ENCODE measurements at places on chromosomes 3 and 15.

- DNase-seq, result no peak
These were observed 1.7 kb downstream of the ITPR1 start for GRCh38 chr3:4494895-4495264.

- no peak for DNase-seq
These were observed 729.9 kb downstream of the MECOM start for GRCh38 chr3:168933614-168934013.

GRCh38 chr3:128547368-128547987, 54.5 kb upstream of the GATA2 start:
- DNase-seq, result no peak

DNA sequence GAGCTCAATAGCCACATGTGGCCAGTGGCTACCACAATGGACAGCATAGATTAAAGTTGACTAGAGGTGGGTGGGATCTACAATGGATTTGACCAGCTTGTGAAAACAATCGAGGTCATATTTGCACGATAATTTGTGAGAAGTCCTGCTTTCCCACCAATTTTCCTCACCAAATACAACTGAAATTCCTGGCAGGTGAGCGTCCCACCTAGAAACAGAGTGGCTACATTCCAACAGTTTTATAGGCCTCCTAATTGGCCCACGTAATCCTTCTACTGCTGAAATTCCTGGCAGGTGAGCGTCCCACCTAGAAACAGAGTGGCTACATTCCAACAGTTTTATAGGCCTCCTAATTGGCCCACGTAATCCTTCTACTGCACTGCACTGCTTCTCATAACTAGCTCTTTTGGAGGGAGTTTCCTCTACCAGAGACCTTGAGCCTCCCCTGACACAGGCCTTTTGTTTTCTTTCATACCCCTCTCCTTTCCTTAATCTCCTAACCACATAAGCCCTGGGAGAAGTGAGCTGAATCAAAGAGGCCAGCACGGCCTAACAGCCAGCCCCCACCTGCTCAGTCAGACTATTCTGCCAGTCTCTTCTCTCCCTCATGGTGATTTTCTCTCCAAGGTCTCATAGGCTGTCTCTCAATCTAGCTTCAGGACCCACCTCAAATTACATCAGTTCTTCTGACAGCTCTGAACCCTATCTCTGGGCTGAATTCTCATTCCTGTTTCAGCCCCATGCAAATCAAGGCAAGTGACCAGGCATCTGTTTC, 80.2 kb downstream of the BFSP2 start:
- no peak for DNase-seq

DNA sequence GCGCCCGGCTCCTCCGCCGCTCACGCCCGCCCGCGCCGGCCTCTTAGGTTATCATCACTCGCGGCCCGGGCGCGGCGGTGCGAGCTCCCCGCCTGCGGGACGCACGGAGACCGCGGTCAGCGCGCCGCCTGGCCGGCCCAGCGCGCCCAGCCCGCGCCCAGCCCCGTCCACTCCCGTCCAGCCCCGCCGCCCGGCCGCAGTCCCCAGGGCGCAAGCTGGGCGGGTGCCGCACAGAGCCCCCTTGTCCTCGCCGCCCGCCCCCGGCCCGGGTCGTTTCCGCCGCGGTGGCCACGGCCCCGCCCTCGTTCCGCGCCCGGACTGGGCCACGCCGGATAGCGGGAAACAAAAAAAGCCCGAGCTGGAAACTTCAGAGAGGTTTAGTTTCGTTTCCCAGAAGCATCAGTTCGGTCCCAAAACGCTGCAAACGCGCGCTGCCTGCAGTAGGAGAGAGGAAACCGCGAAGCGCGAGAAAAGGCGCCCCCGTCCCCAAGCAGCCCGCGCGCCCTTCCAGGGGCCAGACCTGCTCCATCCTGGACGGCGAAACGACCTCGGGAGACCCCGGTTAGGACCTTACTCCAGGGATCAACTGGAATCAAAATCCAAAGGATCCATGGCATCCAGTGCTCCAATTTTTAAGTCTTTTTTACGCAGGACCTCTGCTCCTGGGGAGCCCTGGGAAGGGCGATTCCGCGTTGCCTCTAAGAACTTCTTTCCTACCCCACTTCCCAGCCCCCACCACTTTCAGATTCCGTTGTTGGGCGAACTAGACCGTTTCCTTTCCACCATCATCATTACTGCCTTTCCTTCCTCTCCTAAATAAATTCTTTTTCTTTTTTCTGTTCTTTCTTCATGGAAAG, at the start of gene ATP10A:
ATP10A (minus strand) TSS at position 217 of the 857 bp plus-strand sequence. CDS start 231 bp downstream, outside the sequence.
- DNase-seq, result no peak

DNA sequence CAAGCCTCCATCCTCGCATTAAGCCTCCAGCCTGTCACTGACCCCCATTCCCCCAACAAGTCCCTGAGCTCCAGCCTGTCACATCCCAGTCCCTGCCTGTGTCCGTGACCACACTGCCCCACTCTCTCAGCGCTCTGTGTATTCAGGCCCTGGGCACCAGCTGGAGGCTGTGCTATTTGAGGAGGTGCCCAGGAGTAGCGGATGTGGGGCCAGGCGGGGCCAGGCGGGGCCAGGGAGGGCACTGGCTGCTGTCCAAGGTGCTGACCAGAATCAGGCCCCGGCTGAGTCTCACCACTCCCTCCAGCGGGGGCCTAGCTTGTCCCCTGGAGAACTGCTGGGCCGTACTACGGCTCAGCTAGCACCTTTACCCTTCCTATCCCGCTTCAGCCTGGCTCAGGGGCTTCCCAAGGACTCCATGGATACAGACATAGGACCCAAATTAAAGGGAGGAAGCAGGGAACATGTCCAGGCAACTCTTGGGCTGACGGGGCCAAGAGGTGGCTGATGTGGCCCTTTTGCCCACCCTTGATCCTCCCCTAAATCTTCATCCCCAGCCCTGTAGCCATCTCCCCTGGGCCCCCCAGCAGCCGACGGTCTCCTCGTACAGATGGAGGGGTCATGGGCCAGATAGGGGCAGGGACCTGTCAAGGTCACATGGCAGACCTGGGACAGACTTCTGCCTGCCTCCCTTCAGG, 1.1 kb downstream of the HHATL start:
- DNase-seq, result no peak

DNA sequence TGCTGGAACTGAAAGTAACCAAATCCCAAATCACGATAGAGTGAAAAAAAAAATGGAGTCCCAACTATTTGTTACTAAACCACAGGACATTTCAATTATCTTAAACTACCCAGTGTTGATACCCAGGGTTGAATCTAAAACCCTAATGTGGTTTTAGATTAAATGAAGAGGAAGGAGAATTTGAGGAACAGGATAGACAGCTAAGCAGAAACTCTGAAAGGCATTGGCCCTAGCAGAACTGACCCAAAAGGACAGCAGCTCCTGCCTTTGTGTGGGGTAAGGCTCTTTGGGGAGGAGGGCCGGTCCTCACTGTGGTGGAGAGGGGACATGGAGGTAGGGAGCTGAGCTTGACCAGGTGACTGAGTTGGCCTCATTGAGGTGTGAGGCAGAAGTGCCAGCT, 30.7 kb upstream of the SNRK start:
- no peak for DNase-seq

- no peak for DNase-seq
These were observed 27.8 kb downstream of the SHQ1 start for GRCh38 chr3:72820415-72820814.

GRCh38 chr15:41483115-41483514, 10.6 kb upstream of the ITPKA start:
- no peak for DNase-seq

- no peak for DNase-seq
These were observed 2.8 kb upstream of the BCL6 start for GRCh38 chr3:187748050-187748481.

DNA sequence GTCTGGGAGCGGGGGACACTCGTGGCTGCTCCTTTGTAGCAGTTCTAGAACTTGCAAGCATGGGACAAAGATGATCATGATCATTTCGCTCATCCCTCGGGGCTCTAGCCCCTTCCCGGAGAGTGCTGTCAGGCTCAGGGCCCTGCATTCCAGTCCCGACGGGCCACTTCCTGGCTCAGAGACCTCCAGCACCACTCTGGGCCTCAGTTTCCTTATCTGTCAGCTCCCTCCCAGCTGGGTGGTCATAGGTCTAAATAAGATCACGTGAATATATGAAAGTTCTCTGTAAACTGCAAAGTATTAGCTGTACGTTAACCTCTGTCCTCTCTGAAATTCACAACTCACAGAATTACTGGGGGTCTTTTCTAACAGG, 52.8 kb upstream of the SLC6A11 start:
- no peak for DNase-seq

GRCh38 chr15:90870354-90871138, 2.2 kb downstream of the FURIN start:
- DNase-seq, result no peak

Measured in cortex of kidney (tissue), 1 donor.